ENCODE measurements at places on chromosomes 6 and 20.

DNA sequence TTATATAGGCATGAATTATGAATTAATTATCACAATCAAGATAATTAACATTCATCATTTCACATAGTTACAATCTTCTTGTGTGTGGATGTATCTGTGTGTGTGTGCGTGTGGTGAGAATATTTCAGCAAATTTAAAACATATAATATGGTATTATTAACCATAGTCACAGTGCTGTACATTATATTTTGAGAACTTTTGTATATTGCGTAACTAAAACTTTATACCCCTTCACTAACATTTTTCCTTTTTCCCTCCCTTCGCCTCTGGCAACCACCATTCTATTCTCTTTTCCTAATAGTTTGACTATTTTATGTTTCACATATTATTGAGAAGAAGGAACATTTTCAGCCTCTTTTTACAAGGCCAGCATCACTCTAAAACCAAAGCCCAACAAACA lies 176.8 kb downstream of the HTR1B start:
- DNase-seq: no peak

GRCh38 chr20:42646250-42646649 lies 543.5 kb downstream of the PTPRT start:
- no peak for DNase-seq

GRCh38 chr20:15582146-15582760 lies 991.0 kb downstream of the KIF16B start:
- DNase-seq: no peak

- DNase-seq: peak; percentile 72
Observed at GRCh38 chr20:19885939-19886660, 128.0 kb downstream of the RIN2 start.

- DNase-seq: no peak
Observed at GRCh38 chr6:125808060-125808459, 17.3 kb downstream of the NCOA7 start.

DNA sequence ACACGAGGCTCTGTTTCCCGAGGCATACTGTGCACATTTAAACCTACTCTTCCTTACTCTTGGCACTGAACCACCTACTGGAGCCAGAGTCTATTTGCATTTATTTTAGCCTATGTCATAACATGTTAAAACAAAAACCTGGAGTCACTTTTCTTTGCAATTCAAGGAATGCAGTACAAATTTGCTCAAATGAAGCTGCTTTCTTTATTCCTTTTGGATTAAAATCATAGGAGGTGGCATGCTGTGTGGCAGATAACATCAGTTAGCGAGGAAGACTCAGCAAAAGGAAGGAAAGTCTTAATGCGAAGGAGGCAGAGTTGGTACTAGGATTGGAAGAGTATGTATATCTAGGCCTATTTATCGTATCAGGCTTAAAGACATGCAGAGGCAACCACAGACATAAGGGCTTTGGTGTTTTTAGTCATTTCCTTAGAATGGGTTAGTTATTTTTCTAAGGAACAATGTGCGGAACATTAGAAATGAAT lies 92.9 kb downstream of the SAMD3 start:
- no peak for DNase-seq

- DNase-seq: no peak
Observed at GRCh38 chr6:154893917-154894316, 101.2 kb upstream of the TIAM2 start.

DNA sequence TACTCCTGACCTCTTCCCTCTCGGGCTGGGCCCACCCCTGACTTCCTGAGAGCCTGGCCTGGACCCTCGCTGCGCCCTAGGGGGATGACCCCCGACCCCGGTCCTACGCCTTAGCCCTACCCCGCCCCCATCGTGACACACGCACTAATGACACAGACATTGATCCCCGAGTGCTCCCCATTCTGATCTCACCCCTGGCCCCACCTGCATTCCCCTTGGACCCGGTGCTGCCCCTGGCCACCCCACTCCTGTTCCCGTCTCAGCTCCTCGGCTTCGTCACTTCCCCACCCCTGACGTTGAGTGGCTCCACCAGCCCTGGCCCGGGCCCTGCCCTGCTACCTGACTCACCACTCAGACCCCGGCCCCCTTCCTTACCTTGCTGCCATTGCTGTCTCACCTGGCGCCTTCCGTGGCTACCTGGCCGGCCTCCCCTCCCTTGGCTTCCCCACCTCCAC lies 12.1 kb downstream of the RBCK1 start:
- no peak for DNase-seq

- DNase-seq: no peak
Observed at GRCh38 chr6:121691126-121691551, 255.7 kb downstream of the GJA1 start.

- DNase-seq: peak; percentile 94
Observed at GRCh38 chr6:16305246-16305725, 66.9 kb downstream of the GMPR start.

DNA sequence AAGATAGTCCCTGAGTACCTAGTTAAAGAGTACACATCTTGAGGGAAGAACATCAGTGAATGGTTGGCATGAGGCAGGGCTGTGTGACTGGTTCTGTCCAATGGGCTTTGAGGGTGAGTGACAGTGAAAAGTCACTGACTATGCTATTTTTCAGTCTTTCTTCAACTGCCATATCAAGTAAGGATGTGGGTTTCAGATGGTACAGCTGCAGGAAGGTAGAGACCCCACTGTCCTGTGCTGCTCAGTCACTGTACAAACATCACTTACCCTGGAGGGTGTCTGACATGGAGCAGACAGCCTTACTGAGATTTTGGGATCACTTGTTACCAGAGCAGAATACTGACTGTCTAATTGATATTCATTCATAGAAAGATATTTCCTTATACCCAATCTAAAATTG lies 115.3 kb upstream of the ASCC3 start:
- DNase-seq: no peak

- DNase-seq: peak; percentile 34
Observed at GRCh38 chr6:109202409-109203264, 107.3 kb downstream of the CEP57L1 start.

GRCh38 chr6:25046942-25047341 lies 111.2 kb upstream of the RIPOR2 start:
- DNase-seq: no peak

DNA sequence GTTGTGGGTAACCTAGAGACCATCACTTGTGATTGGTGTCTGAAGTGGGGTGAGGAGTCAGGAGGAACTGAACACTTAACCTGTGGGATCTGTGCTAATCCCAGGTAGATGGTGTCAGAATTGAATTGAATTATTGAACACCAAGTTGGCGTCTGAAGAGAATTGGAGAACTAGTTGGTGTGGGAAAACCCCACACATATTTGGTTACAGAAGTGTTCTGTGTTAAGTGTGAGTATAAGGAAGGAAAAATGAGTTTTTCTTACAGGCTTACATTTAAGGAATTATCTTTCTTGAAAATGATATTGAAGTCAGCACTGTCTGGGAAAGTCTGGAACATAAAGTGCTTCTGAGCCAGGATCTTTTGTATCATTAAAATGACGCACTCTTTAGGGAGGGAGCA lies 182.9 kb upstream of the ECI2 start:
- DNase-seq: no peak

GRCh38 chr20:23179766-23180403 lies 93.8 kb upstream of the CD93 start:
- no peak for DNase-seq

- DNase-seq: peak; percentile 74
Observed at GRCh38 chr6:108841377-108841855, 6.8 kb upstream of the ARMC2 start.

GRCh38 chr20:57361517-57361916 lies 10.5 kb downstream of the RAE1 start:
- no peak for DNase-seq

DNA sequence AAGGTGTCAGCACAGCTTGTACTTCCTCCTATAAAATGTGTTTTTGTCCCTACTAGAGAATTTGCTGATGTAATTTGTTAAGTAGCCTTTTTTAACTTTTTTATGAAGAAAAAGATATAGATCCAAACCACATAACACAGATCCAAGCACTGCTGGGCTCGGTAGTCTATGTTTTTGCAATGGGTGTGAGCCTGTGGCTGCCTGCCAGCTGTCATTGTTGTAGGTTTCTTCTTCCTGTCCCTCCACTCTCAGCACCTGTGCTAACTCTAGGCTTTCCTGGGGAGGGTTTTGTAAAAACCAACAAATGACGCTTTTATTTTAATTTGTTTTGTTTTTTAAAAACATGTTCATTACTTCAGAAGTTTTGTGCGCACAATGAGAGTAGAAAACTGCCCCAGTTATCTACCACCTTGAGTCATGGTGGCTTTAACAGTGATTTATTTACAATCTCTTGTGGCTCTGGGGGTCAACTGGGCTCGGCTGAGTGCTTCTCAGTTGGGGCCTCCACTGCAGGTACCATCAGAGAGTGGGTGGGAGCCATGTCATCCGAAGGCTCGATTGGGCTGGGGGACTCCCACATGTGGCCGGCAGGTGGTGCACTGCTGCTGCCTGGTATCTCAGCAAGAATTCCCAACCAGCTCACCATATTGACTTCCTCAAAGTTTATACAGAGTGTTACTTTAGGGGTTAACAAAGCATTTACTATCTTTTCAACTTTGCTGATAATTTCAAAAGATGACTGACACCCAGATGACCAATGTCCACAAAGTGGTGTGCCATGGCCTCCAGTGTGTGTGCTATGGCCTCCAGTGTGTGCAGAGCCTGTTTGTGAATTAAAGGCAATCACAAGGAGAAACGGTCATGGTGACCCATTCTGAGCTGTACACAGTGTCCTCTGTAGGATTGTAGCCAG lies 3.0 kb upstream of the CCR6 start:
- peak; percentile 35 for DNase-seq

GRCh38 chr20:56987986-56988385 lies 278.5 kb downstream of the BMP7 start:
- no peak for DNase-seq

DNA sequence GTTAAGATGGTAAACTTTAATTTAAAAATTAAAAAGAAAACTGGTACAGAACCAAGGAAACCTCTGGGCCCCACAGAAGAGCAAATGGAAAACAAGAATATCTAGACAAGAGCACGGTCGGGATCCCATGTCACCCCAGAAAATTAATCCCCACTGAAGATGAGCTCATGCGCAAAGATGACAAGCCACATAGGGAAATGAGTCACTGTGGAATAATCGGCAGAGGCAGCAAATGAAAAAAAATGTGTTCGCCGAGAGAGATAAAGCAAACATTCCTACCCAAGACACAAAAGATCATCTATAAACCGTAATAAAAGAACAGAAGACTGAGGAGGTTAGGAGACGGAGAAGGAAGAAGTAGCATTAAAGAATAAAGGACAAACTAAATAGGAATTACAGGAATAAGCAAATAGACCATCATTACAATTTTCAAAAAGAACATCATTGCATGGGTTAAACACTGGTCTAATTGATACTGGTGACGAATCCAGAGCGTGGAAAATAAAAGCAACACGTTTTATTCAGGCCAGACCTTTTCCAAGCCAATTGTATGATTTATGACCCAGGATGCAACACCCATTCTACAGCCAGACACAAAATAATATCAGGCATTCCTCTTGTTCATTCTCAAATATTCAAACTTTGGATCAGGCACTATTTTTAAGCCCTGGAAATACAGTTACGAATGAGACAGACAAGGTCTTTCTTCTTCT lies 138.0 kb upstream of the ARID1B start:
- no peak for DNase-seq

- no peak for DNase-seq
Observed at GRCh38 chr6:14228571-14228970, 111.0 kb downstream of the CD83 start.

DNA sequence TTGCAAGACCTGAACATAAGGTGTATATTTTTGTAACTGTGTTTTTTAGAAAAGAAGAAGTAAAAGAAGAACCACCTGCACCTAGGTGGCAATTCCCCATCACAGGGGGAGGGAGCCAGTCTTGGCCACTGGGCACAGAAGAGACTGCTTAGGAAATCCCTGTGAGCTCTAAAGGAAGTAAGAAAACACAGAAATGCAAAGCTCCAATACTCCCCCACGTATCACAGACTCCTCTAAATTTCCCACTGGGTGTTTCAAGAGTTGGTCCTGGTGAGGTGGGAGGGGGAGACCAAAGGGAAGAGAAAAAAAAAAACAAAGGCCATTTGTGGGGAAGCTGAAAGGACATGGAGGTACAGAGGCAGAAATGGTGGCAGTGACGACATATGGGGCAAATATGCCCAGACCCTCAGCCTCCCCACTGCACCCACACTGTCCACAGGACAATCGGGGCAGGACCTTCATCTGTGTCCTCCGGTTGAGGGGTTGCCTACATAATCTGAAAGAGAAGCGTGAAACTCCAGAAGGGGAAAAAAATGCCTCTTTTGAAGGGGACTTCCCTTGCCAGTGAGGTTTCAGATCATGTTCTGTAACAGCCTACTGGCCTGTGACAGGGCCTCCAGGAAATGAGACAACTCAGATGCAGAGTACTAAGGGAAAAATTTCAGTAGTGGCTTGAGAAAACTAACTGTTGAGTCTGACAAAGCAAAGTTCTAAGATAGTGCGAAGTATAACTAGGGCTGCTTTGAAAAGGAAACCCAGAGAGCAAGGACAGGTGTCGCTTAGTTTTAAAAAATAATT lies 226.2 kb upstream of the MARCKS start:
- peak; percentile 85 for DNase-seq

DNA sequence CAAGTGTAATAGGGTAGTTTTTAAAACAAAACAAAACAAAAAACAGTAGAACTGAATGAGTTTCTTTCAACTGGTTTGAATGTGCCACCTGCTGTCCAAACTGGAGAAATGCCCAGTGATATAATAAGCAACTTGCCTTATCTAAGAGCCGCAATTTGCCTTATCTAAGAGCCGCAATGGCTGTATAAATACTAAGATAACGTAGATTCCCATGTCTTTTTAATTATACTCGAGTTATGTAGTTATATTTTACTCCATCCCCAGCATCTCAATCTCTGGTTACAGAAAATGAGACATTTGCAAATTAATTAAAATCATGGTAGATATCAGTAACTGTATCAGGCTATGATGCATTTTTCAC lies 67.2 kb downstream of the RPP40 start:
- DNase-seq: peak; percentile 56

- DNase-seq: no peak
Observed at GRCh38 chr20:12173347-12174012, 255.8 kb downstream of the BTBD3 start.

DNA sequence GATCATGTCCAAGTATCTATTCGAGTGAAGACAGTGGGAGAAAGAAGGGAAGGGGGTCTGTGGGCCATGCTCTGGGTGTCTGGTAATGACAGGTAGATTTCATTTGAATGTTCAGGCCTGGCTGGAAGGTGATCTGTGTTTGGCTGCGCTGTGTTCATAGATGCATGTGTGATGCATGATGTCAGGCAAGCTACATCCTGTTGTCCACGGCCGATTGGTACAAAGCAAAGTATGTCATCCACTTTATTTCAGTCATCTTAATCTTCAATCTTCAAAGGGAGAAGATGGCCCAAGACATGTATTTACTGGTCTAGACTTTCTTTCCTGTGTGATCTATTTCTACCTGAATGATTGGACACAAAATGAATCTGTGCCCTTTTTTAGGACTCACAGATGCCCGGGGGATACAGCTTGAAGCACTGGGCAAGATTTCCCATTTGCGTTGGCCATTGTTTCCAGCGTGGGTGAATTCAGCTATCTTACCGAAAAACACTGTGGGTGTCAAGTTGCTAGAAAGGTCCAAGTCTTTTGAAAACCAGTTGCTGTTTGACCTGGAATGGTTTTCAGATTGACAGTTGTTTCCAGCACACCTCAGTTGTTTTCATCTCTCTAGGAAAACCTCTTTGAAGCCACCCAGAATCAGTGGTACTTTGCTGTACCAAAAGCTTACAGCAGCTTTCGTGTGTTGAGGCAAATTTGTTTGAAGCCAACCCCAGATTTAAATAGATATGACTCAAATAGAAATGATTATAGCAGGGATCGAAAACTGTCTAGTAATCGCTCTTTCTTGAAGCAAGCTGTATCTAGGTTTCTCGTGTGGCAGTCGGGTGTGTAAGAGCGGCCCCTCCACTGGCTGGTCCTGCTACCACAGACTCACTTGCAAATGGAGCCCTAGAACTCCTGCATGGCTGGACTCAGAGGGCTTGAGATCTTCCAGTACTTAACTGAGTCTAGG lies 27.2 kb downstream of the DUSP22 start:
- no peak for DNase-seq
